ENCODE measurements at places on chromosomes 11 and 22.

DNA sequence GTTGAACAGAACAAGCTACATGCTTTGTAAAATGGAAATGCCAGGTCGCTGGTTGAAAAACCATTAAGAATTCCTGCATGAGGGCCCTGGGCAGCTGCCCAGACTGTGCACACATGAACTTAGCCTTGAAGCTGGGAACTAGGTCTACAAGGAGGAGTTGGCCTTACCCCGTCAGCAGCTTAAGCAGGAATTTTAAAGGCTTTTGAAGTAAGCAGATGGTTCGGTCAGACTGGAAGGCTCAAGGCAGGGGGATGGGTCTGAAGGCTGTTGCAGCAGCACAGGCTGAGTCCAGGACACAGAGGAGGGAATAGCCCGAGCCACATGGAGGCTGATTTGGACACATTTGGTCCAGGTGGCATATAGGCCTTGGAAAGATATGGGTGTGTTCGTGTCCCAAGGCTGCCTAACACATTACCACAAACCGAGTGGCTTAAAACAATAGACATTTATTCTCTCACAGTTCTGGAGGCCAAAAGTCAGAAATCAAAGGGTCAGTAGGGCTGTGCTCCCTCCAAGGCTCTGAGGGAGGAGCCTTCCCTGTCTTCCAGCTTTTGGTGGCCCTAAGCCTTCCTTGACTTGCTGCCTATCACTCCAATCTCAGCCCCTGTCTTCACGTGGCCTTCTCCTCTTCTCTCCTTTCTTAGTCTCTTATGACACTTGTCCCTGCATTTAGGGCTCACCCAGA is 11.6 kb downstream of the LIF start:
- peak; percentile 88 for DNase-seq

GRCh38 chr22:21759646-21760376 is 24.2 kb upstream of the YPEL1 start:
- no peak for DNase-seq

GRCh38 chr22:19368876-19369275 is 62.7 kb downstream of the HIRA start:
- DNase-seq, result no peak

- DNase-seq, result peak; percentile 13
Measured at GRCh38 chr11:19861171-19861570, 148.5 kb downstream of the NAV2 start.

GRCh38 chr11:125239585-125240560 is 75.3 kb downstream of the PKNOX2 start:
- no peak for DNase-seq

DNA sequence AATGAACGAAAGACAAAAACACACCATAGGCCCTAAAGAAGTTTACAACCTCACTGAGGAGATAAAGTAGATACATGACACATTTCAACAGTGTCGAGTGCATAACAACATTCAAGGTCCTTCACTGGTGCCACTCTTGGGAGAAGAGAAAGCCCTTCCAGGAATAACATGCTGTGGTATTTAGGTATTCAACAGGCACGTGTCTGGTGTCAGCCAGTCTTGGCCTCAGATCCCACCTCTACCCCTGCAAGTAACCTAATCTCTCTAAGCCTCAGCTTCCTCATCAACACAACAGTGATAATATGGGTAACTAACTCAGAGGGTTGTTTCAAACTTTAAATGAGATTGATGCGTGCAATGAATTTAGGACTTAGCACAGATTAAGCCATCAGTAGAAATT is 235.0 kb upstream of the ZC3H12C start:
- DNase-seq, result peak; percentile 25

- no peak for DNase-seq
Measured at GRCh38 chr11:87092159-87092558, 54.4 kb downstream of the TMEM135 start.

DNA sequence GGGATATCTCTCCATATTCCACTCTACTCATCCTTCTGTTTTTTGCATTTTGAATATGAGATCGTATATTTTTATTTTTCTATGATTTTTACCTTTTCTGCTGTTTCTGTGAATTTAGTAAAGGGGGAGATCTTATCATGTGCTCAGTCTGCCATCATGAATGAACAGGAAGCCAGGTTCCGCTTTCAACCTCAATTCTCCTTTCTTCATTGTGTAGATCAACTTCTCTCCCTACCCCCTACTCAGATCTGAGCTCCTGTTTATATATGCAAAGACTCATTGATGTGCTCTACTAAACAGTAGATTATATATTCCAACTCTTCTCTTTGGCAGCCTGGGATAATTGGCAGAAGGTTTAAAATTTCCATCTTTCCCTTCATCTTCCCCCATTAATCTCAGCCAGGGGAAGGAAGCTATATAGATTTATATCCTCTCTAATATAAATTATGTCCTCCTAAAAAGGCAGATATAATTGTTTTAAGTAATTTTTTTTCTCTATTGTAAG is 336.7 kb upstream of the PLET1 start:
- no peak for DNase-seq

GRCh38 chr22:36012332-36012731 is 16.3 kb downstream of the RBFOX2 start:
- DNase-seq, result no peak

DNA sequence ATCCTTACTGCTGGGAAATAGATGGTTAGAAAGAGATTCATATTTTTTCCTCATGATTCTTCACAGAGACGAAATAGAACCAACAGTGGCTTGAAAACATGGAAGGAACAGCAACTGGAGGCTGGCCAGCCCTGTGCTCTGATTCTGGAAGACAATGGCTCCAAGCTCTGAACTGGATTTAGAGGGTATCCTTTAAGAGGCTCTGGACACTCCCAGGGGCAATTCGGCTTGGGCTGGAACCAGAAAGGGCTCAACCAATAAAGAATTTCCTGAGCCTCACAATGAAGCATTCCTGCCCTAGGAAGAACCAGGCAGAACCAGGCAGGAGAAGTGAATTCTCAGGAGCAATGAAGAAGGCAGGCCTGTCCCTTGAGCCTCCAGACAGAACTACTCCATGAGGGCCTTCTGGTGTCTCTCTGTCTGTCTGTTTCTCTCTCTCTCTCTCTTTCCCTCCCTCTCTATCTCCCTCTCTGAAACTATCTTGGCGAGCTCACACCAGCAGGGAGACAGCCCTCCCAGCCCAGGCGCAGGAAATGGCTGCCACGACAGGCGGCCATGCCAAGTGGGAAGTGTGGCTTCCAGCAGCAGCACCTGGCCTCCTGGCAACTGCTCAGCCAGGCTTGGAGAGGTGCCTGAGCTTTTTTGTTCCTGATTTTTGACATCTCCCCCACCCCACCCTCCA is 93.3 kb downstream of the RCN1 start:
- no peak for DNase-seq

DNA sequence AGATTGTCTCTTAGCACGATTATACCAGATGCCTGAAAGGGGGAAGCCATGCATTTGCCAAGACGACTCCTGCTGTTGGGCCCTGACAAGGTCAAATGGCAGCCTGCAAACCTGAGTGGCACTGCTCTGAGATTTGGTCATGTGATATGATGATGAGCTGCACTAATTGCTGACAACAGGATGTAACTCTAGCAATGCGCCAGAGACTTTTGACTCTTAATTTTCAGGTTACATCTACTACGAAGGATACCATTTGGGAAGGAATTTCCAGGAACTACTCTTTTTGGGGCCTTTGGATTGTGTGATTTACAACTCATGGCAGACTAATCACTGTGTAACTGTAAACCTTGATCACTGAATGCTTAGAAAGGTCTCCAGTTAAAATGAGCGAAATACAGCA is 13.1 kb downstream of the TREH start:
- no peak for DNase-seq

DNA sequence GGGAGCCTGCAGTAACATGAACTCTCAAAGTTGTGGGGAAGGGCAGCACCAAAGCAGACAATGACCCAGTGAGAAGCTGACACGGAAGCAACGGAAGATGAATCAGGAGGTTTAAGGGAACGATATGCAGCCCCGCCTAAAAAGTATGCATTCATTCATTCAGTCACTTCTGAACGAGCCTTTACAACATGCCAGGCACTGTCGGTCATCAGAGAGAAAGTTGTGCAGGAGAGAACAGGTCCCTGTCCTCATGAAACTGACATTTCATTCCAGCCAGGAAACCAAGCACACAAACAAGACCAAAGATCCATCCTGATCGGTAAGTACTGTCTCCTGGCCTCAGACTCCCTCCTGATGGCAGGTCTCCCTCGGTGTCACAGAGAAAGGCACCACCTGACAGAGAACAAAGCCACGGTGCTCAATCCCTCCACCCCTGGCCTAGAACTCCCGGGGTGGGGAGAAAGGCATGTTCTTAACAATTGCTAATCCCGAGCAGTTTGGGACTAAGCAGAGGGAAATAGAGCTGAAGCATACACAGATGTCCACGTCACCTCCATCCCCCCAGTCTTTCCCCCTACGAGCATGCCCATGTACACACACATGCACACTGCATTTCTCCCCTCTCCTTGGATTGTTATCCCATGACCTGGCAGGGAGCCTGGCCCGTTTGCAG is 49.3 kb downstream of the LRFN4 start:
- no peak for DNase-seq

DNA sequence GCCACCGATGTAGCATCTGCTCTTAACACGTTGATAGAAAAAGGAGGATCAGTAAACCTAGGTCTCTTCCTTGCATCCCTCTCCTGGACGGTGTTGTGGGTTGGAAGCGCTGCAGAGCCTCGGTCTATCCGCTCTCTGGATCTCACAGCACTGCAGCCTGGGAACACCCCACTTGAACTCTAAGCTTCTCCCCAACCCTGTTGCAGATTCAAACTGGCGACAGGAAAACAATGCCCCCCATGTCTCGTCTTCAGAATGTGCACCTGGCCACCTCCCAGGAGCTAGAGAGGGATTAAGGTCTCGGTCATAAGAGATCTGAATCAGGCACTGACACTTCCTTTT is 454 bp downstream of the TMEM218 start:
- DNase-seq, result peak; percentile 34

DNA sequence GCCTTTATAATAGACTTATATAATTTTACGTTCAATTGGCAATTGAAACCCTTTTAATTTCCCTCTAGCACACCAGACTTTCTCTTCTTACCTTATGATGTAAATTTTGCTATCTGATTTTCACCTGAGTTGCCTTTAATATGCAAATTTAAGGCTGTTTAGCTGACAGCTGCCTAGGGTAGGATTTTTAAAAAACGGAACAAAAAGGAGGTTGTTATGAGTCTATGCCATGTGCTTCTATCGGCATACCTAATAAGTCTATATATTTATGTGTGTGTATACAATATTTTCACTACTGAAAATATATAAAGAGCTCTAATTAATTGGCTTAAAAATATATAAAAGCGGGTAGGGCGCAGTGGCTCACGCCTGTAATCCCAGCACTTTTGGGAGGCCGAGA is 11.8 kb upstream of the SELENOH start:
- DNase-seq, result no peak

DNA sequence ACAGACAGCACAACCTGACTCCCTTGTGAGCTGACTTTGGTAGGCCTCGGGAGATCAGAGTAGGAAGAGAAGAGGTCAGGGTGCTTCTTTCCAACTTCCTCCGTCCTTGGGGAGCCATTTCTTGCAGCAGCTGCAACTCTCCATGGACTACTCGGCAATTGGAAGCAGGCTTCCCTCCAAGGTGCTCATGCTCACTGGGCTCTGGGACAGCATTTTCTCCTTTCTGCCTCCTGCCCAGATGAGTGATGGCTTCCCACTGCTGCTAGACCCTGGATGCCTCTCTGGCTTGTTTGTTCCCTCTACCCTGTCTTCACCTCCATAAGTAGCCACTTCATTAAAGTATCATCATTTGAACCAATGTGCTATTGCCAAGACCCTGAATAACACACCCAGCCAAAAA is 8.2 kb upstream of the PRSS23 start:
- DNase-seq, result no peak

DNA sequence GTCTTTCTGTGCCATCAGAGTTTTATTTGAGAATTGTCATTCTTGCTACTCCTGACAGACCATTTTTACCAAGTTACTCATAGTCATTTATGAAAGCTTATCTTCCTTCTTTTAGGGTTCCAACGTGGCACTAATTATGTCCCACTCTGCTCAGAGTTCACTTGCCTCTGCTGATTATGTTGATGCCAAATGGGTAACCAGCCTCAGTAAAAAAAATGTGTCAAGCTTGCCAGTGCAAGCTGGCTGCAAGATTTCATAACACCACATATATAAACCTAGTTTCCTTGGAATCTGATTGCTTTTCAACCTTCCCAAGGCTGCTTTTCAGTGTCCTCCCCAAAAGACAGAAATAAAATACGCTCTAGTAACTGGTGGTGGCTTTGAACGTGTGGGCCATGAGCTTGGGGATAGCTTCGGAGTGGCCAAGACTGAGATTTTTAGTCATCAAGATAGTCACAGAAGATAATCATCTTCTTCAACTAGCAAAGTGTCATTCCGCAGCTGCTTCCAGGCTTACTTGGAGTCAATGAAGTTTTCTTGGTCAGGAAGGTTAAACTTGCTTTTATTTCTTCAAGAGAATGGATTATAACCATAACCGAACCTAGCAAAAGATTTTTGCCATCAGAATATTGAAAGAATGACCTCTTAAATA is 29.5 kb upstream of the APOA1 start:
- no peak for DNase-seq

DNA sequence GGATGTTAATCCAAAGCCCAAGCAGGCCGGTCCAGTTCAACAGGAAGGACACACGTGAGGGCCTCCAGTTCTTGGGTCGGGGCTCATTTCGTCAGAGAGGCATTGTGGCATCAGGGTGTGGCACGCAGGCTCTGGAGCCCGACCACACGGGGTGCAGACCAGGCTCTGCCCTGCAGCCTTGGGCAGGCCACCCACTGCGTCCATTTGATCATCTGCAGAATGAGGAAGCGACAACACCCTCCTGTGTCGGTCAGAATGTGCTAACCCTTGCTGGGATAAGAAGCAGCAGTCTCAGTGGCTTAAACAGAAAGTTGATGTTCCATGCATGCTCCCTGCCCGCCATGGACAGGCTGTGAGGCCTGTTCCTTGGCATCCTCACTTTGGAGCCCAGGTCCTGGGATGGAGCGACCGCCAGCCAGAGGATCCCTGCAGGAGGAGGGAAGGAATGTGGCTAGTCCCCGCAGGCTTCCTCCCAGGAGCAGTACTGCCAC is 10.8 kb downstream of the RIBC2 start:
- no peak for DNase-seq

DNA sequence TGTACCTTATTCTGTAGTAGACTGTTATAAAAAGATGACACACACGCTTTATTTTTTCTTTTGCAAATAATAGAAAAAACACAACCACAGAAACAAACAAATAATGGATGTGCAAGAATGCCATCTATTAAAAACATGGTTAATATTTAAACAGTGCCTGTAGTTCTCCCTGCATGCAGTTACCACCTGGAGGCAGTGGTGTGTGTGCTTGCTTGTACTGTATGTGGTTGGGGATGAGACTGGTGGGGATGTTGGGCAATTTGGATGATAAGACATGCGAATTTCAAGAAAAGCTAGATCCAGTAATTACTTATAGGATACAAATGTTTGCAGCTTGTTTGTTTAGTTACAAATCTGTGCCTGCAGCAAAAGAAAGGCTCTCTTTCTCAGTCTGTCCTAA is 3.6 kb downstream of the C11orf87 start:
- no peak for DNase-seq

Data from M059J (cell line).